NCI-H2081 treated with DMSO at 0.1 percent for 48 hours (cell line): ENCODE measurements at places on chromosomes 2 and 18.
A peak's percentile ranks its signal among the peaks of the same experiment; 100 is the strongest.

DNA sequence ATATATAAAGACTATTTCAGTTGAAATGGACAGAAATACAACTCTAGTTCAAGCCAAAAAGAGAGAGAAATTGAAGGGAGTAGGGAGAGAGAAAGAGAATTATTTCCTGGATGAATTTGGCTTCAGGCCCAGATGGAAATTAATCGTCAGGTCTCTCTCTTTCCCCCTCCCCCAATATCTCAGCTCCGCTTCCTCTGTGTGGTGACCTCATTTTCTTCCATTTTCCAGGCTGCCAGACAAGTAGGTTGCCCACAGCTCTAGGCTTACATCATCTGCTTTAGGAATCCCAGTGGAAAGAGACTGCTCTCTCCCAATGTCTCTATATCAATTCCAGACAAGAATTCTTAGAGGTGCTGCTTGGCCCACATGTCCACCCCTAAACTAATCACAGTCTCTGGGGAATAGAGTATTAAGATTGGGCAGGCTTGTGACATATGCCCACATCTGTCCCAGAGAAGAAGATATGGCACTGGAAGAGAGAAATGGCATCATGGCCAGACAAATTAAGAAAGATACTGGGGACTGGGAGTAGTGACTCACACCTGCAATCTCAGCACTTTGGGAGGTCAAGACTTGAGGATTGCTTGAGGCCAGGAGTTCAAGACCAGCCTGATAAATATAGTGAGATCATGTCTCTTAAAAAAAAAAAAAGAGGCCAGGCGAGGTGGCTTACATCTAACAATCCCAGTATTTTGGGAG lies 37.2 kb upstream of the CFAP36 start:
- DNase-seq = peak; percentile 11

DNA sequence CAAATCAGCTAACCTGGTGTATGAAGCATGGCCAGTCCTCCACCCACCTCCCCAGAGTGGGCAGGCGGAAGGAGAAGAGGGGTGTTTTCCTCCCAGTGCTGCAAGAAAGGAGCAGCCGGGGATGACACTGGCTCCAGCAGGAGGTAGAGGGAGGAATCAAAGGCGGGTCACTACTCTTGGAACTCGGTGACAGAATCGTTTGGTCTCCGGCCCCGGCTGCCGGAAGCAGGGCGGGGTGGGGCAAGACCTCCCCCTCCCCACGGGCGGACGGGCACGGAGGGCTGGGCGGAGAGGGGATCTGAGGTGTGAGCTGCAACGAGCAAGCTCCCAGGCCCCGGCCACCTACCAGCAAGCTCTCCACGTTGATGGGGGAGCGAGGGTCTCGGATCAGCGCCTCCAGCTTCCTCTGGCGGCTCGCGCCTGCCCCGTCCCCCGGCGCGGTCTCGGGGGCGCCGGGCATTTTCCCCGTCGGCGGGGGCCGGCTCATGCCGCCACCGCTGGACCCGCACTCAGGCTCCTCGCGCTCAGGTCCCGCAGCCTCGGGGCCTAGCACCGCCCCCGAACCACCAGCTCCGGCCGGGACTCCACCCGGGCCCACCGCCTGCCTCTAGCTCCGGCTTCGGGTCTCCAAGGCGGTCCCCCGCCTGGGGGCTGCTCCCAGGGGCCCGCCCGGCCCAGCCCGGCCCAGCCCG lies 640 bp downstream of the ROCK2 start:
- DNase-seq = no peak

- DNase-seq = no peak
These were observed 45.2 kb downstream of the UBXN4 start for GRCh38 chr2:135786823-135787222.

DNA sequence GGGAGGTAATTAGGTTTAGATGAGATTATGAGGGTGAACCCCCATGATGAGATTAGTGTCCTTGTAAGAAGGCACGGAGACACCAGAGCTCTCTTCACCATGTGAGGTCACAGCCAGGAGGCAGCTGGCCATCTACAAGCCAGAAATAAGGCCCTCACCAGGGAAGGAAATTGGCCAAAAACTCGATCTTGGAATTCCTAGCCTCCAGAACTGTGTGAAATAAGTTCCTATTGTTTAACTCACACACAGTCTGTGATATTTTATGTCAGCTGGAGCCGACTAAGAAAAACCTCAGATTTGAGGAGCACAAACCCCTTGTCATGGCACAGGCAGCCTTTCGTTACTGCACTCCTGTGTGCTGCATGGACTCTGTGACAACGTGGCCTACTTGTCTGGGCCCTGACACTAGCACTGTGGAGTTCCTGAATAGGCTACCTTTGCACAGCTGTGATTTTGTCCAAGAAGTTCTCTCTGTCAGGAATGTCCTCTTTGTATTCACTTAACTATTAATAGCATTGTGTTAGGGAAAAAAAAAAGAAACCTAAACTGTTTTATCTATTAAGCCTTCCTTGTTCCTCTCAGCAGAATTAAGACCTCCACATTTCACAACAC lies 319.8 kb downstream of the TDRD15 start:
- no peak for DNase-seq

GRCh38 chr2:37105150-37105549 lies 20.8 kb downstream of the GPATCH11 start:
- no peak for DNase-seq

GRCh38 chr2:179268277-179268925 lies 3.8 kb upstream of the SESTD1 start:
- DNase-seq = no peak

GRCh38 chr2:124027182-124027581 lies 2.1 kb downstream of the CNTNAP5 start:
- peak; percentile 9 for DNase-seq

DNA sequence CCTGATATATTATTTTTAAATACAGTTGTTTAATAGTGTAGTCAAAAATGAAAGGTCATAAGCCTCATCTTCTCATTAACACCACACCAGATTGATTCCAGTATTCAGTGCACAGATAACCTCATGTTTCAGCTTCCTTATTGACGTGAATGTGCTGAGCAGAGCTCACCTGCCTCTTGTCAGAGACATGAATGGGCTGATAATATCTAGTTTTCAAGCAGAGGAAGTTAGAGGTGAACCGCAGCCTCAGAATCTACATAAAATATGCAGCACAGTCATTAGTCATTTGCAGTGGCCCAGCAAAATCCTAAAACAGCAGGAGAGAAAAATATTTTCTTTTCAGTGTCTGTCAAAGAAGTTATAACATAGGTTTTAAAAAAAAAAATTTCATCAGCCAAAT lies 216.2 kb downstream of the GBX2 start:
- no peak for DNase-seq

- no peak for DNase-seq
These were observed 36.0 kb downstream of the FARP2 start for GRCh38 chr2:241391892-241392665.

DNA sequence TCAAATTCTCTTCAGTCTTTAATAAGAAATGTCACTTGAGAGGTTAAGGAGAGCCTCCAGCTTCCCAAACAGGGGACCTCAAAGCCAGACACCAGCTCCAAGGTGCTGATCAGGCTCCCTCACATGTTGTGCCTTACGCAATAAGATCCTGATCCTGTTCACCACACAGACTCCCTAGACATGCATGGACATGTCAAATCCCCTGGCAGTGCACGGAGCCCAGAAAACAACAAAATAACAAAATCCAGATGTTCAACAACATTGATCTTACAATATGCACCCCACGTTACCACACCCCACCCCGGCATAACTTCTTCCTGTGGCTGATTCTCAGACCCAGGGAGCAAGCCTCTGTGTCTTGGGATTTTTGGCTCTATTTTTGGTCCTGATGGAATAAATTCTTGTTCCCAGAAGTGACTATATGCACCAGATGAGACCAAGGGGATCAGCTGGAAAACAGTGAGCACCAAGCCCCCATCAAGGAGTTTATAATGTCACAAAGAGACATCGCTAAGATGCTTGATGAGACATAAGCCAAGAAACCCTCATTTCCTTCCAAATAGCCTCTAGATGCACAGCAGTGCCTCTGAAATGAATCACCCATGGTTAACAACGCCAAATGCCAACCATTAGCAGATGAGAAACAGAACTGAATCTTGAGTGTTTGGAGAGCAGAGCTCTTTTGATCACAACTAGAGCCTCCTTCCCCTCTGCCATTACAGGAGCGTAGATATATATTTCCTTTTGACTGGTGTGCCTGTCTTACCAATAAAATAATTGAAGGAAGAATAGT lies 198.2 kb downstream of the PRKCE start:
- no peak for DNase-seq

- no peak for DNase-seq
These were observed 152.5 kb downstream of the NRXN1 start for GRCh38 chr2:50879457-50879856.

- DNase-seq = peak; percentile 77
These were observed 18.7 kb upstream of the SCYGR1 start for GRCh38 chr2:227406177-227407031.

DNA sequence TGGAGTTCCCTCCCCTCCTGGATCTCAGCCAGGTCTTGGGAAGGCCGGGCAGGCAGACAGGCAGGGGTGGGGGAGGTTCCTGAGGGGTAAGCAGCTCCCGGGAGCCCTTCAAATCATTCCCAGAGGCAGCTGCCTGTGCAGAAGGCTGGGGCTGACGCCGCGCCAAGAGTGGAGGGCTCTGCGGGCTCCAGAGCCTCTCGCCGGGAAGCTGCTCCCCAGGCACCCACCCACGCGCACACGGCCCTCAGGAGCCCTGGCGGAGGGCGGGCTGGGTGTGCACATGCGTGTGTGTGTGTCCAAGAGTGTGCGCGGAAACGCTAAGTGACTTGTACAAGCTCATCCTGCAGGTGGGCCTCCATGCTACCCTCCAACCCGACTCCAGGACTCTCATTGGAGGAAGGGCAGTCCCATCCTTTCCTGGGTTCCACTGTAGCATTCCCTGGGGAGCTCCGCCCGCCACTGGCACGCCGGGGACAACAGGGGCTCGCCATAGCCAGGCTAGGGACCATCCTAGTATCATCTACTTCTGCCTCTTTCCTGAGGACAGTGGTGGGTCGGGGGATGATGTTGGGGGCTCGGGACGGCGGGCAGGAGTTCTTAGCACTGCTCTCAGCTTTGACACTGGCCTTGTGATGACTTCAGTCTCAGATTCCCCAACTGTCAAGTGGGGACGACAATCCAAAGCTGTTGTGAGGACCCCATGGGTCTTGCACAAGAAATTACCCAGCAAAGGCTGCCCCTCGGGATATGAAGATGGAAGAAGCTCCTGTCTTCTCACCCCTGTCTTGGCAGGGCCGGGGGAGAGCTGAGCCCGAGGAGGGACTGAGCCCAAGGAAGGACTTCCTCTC lies 50.3 kb downstream of the INHBB start:
- no peak for DNase-seq

DNA sequence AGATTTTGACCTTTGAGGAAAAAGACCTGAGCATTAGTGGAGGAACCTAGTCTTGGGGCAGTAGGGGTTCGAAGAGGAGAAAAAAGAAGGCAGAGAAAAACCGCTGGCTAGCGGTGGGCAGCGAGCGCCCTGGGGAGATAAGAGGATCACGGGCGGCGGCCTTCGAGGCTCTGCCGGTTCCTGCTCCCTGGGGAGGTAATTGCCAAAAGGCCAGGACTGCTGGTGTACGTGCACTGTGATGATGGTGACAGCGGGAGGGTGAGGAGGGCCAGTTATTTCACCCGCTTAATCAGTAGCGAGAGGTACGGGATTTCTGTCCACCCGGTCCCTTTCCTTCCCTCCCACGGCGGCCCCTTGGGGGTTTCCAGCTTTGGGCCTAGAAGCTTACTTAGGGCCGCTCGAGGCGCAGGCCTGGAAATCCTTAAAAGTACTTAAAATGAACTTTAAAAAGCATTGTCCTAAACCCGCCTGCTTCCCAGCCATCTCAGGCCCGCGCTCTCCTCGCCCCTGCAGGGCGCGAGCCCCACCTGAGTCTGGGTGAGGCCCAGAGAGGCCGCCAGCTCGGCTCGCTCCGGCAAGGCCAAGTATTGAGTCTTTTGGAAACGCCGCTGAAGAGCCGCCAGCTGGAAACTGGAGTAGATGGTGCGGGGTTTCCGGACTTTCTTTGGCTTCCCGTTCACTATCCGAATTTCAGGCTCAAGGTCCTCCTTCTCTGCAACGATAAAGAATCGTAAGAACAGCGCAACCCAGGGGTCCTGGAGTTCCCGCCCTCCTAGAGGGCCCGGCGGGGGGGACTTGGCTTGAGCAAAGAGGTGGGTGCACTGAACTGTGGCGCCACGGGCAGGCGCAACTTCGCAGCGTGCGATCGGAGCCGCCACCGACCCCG lies 1.5 kb downstream of the DLX2 start:
- DNase-seq = no peak

- no peak for DNase-seq
These were observed 148.7 kb downstream of the CABLES1 start for GRCh38 chr18:23283916-23284430.

DNA sequence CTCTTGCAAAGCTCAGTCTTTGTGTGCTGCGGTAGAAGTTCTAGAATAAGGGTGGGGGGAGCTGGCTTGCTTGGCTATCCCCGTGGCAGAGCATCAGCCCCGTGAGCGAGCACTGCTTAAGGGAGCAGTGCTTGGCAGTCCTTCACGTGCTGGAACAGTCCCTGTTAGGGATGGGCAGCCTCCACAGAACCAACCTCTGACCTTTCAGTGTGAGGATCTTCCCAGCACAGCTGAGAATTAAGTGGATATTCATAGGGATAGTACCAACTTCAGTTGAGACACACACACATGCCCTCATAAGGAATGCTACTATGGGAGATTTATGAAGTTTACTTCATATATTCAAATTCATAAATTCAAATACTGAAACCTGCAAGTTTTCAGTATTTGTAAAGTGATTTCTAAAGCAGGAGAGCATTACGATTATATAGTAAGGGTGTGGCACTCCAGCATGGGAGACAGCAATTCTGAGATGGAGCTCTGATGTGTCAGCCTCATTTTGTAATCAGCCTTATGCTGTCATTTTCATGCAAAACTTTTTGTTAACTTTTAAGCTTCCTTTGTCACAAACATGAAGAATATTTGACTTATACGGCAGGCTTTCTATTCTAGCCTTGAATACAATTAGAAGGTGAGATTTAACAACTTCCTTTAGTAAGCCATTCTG lies 39.5 kb downstream of the ATP9B start:
- DNase-seq = no peak
